ENCODE measurements at places on chromosomes 13 and 19.

- DNase-seq = no peak
Observed at GRCh38 chr13:113786262-113786841, 27.3 kb downstream of the TMEM255B start.

DNA sequence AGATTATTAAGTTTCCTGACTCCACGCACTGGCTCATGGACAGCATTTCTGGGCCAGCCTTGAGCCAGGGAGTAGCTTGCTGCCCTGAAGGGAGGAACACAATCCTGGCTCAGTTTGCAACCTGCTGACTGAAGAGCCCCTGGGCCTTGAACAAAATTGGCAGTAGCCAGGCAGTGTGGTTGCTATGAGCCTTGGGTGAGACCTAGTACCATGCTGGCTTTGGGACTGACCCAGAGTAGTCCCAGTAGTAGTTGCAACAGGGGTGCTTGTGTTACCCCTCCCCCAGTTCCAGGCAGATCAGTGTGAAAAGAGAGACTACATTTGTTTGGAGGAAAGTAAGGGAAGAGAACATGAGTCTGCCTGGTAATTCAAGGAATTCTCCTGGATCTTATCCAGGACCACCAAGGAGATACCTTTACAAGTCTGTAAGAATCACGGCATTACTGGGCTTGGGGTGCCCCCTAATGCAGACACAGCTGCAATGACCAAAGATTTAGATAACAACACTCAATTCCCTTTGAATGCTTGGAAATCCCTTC lies 22.0 kb downstream of the ITGBL1 start:
- no peak for DNase-seq

DNA sequence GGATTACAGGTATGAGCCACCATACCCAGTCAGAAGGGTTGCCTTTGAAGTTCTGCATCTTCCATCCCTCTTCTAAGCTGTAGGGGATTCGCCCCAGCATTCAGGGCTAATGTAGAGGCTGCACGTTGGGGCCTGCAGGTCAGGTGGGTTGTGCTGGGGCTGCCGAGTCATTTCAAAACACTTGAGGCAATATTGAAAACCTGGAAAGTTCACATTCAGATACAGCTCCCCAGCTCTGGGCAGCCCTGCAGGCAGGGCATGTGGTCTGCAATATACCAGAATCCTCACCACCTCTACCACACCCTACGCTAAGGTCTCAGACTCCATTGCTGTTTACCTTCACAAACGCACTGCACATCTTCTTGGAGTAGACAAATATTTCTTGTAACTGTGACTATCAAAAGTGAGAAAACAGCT lies 24.6 kb downstream of the CCNE1 start:
- no peak for DNase-seq

GRCh38 chr19:48967346-48968178 lies 2.5 kb downstream of the FTL start:
- no peak for DNase-seq

- DNase-seq = no peak
Observed at GRCh38 chr13:98377635-98378378, 199.1 kb downstream of the STK24 start.

- DNase-seq = no peak
Observed at GRCh38 chr13:45951724-45952123, 100.2 kb upstream of the SIAH3 start.

DNA sequence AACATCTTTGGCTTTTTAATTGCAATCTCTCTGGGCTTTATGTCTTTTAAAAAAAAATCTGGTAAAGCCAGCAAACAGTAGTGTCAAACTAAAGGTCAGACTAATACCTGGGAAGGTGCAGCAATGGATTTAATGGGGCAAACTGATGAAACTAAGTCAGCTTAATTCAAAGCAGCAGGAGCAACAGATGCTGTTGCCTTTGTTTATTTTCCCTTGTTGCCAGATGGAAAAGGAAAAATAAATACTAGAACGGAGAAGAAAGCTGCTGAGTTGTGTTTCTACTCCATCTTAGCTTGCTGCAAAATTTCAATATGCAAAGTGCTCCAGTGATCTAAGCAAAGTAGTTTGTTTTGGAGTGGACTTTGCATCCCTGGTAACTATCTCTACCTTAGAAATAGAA lies 1097.8 kb downstream of the PCDH17 start:
- DNase-seq = no peak

GRCh38 chr13:46484561-46484960 lies 68.4 kb upstream of the LRCH1 start:
- DNase-seq = no peak

- DNase-seq = no peak
Observed at GRCh38 chr19:47437500-47437899, 18.2 kb upstream of the MEIS3 start.

All from activated CD4-positive, alpha-beta T cell treated with anti-CD3 and anti-CD28 coated beads for 4 hours (primary cell).